ENCODE measurements at places on chromosomes 6 and 20. TPM values are rescaled to one million over a fixed set of nuclear protein-coding genes. Genes with fewer than 3 reads are reported as not detected.

CCM2L gene
- 1.7 TPM for total RNA-seq

HSD17B8 gene
- total RNA-seq, result 34.3 TPM

RNF182 gene
- not detected for total RNA-seq

B3GALT4 gene
- total RNA-seq, result 44.2 TPM

DNA sequence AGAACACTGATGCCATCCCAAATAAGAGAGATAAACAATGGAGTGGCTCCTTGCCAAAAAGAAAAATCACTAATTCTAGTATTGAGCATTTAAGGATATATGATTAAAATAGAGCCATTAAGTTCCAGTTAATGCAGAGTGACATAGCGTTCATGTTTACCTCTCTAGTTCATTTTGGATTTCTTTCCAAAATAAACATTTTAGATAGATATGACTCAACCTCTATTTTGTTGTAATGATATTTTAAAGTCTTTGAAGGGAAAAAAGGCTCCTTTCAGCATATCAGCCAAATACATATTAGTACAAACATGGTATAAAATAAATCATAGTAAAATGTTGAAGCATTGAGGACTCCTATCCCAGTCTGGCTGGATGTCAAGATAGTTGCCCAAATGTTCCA lies 33.4 kb downstream of the RWDD2A start:
- H3K27me3 ChIP-seq, result no peaks in the 10 kb centered on the region
- no peak overlapping the region for H3K27ac ChIP-seq
- DNase-seq, result no peak
- no peaks in the 10 kb centered on the region for H3K36me3 ChIP-seq

DNA sequence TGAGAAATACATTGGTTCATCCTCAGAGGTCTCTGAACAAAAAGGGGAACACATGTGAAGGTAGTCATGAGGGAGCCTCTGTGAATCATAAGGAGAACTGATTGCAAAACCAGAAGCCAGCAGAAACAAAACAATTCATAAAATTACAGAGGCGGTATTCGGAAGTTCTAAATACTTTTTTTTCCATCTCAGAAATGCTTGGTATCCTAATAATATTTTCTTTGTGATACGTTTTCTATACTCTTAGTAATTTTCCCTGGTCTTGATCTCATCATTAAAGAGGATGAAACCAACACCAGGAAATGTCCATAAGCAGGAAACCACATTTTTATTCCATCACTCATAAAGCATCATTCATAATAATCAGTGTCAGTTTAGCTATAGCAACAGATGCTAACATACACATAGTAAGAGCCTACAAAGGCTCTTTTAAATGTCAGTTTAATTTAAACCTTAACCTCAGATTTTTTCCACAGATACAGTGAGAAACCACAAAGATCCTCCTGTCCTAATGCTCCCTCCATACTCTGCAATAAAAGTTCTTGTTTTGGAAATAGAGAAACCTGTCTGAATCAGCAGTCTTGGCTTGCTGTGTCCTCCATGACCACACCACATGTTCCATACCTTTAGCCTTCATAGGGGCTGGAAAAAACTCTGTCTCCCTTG lies 29.2 kb downstream of the SGK1 start:
- no peaks in the 10 kb centered on the region for H3K36me3 ChIP-seq
- no peak for DNase-seq
- H3K27me3 ChIP-seq, result no peaks in the 10 kb centered on the region

DNA sequence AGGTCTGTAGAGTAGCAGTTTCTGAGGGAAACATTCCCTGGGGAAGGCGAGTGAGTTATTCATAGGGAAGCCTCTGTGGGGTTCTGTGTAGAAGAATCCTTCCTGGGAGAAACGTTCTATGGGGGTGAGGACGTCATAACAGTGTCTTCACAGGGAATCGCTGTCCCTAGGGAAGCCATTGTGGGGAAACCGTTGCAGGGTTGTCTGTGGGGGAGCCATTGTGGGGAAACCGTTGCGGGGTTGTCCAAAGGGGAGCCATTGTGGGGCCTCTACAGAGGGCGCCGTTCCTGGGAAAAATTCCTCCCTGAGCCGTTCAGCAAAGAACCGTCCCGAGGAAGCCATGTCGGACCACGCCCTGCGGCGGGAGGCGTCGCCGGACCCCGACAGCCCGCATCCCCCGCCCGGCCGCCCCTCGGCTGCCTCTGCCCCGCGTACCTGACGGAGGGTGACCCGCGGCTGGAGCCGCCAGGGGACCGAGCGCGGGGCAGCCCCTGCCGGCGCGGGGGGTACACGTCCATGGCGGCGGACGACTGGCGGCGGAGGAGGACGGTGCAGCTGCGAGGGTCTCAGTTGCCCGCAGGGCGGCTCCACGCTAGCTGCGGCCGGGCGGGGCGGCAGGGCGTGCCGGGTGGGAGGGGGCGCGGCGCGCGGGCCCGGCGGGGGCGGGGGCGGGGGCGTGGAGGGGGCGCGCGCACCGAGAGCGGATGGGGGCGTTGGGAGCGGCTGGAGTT lies at the start of gene DNAAF9:
DNAAF9 (minus strand) TSS at position 630 of the 731 bp plus-strand sequence; CDS start at position 518, 112 bp downstream.
- peak; percentile 21 for DNase-seq
- no peaks in the 10 kb centered on the region for H3K36me3 ChIP-seq
- peaks cover 50% of the 10 kb centered on the region for H3K27me3 ChIP-seq
- H3K4me1 ChIP-seq, result peaks cover 11% of the 10 kb centered on the region
- peak within 1 kb of the TSS; percentile 70 for H3K4me3 ChIP-seq

GRCh38 chr20:36248836-36249235 lies 12.6 kb downstream of the AAR2 start:
- no peaks in the 10 kb centered on the region for H3K4me1 ChIP-seq
- H3K36me3 ChIP-seq, result peaks cover 41% of the 10 kb centered on the region
- H3K27me3 ChIP-seq, result no peaks in the 10 kb centered on the region

DNA sequence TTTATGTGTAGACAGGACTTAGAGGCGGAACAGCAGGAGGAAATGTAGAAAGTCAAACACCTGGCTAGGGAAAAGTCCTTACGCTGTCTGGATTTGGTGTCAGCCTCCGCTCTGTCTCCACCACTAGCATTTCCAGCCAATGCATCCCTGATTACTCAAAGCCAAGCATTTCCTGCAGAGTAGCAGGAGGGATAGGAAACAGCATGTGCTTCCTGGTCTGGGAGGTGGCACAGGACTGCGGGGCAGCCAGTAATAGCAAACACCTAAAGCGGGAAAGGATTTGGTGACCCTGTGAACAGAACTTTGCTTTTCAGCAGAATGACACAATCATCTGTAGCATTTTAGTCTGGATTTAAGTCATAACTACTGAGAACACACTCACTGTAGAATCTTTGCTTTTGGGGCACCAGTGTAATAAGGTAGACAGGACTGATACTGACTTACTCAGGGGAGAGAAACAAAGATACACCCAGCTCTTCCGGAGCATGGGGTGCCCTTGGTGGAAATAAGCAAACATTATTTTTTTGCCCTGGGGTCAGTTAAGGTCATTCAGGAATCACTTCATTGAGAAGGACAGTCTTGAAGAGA lies 133.3 kb upstream of the AHI1 start:
- DNase-seq, result no peak
- no peak overlapping the region for H3K4me3 ChIP-seq
- no peak overlapping the region for H3K27ac ChIP-seq
- no peaks in the 10 kb centered on the region for H3K27me3 ChIP-seq
- no peaks in the 10 kb centered on the region for H3K4me1 ChIP-seq
- H3K36me3 ChIP-seq, result no peaks in the 10 kb centered on the region

GRCh38 chr6:161300823-161301222 lies 27.0 kb upstream of the AGPAT4 start:
- DNase-seq, result no peak
- H3K27me3 ChIP-seq, result no peaks in the 10 kb centered on the region
- H3K27ac ChIP-seq, result no peak overlapping the region
- peaks cover 3% of the 10 kb centered on the region for H3K4me1 ChIP-seq
- no peak overlapping the region for H3K4me3 ChIP-seq

DNA sequence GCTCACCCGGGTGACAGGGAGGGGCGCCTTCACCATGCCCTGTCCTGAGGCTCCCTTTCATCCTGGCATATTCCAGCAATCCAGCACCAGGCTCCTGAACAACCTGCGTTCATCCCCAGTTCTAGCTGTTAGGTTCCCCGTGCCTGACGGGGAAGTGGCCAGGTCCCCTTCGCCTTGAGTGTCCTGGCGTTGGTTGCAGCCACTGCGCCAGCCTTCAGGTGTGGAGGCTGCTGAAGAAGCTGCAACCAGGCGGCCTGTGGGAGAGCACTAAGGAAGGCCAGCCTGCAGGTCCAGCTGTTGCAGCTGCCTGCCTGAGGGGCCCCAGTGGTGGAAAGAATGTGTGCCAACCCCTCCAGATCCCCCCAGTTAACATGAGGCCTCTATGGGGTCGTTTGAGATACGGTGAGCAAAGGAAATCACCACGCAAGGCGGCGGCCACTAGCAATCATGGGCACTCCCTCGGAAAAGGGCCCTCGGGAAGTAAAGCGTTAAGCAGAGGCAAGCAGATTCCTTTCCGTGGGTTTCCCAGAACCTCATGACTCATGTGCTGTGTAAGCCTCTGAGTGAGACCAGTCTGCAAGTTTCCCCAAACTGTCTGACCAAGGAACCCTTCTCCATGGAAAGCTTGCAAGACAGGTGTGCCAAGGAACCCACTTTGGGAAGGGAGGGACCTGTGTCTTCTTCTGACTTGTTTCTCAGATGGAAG lies 320.8 kb downstream of the TAF4 start:
- H3K36me3 ChIP-seq, result no peaks in the 10 kb centered on the region
- no peak for DNase-seq
- no peak overlapping the region for H3K4me3 ChIP-seq
- H3K4me1 ChIP-seq, result no peaks in the 10 kb centered on the region
- no peaks in the 10 kb centered on the region for H3K27me3 ChIP-seq
- H3K27ac ChIP-seq, result no peak overlapping the region

GRCh38 chr6:156557251-156557910 lies 219.8 kb upstream of the ARID1B start:
- no peaks in the 10 kb centered on the region for H3K27me3 ChIP-seq
- H3K4me1 ChIP-seq, result no peaks in the 10 kb centered on the region
- H3K4me3 ChIP-seq, result no peak overlapping the region
- H3K27ac ChIP-seq, result no peak overlapping the region

- peaks cover 29% of the 10 kb centered on the region for H3K4me1 ChIP-seq
- DNase-seq, result peak; percentile 62
- H3K27ac ChIP-seq, result peak overlapping the region; percentile 100
- no peaks in the 10 kb centered on the region for H3K36me3 ChIP-seq
These were observed 516 bp downstream of the GTPBP2 start for GRCh38 chr6:43628393-43629103.

GRCh38 chr6:32738126-32738525 lies 3.1 kb upstream of the HLA-DQA2 start:
- no peak for DNase-seq
- peaks cover 18% of the 10 kb centered on the region for H3K27me3 ChIP-seq
- no peak overlapping the region for H3K27ac ChIP-seq
- H3K4me3 ChIP-seq, result no peak overlapping the region
- H3K36me3 ChIP-seq, result no peaks in the 10 kb centered on the region
- H3K4me1 ChIP-seq, result no peaks in the 10 kb centered on the region

DNA sequence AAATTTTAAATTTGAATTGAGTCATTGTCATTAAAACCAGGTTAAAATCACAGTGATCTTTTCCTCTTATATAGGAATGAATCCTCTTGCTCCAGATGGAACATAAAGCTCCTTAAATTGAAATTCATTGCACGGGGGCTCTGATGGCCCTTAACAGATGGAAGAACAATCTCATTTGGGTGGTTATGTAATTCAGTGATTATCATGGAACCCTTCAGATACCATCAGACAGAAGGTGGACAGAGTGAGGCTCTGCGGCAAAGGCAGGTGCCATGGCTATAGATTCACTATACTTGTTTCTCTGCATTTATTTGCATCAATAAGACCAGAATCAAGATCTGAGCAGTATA lies 17.8 kb upstream of the RNF182 start:
- no peak for DNase-seq
- no peak overlapping the region for H3K27ac ChIP-seq
- no peaks in the 10 kb centered on the region for H3K4me1 ChIP-seq
- peaks cover 44% of the 10 kb centered on the region for H3K27me3 ChIP-seq

GRCh38 chr20:17026346-17026745 lies 200.5 kb upstream of the PCSK2 start:
- no peak for DNase-seq
- no peak overlapping the region for H3K4me3 ChIP-seq
- no peaks in the 10 kb centered on the region for H3K4me1 ChIP-seq
- no peaks in the 10 kb centered on the region for H3K27me3 ChIP-seq
- no peaks in the 10 kb centered on the region for H3K36me3 ChIP-seq

DNA sequence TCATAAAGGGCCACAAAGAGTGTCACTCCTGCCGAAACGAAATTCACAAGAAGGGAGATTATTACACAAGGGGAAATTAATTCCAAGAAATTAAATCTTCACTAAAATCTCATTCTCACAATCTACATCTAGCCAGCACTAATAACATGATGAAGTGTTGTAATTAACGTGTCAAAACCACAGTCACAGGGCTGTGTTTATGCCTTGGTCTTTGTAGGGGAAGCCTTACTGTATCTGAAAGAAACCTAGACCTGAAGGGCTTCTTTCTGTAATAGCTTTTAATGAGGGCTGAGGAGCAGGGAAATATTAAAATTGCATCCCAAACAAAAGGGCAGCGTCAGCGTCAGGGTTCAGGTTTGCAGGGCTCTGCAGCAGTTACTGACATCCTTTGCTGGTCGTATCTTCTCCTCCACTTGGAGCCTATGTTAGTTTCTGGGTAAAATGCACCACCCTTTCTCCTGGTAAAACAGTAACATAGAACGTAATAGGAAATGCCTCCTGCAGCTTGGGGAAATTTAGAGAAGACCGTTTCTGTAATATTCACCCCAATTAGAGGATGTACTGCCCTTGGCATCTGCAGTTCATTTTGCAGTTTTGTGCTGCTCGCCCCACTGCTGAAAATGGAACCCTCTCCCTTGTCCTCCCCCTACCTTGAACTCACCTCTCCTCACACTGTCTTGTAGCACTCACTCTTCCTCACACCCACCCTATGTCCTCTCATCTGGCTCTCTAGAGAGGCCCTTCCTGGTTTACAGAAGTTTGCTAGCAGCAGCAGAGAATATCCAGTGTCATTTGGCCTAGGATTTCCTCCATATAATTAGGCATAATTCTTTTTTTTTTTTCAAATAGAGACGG lies 109.0 kb upstream of the TRAF3IP2 start:
- H3K27ac ChIP-seq, result no peak overlapping the region
- no peaks in the 10 kb centered on the region for H3K27me3 ChIP-seq
- DNase-seq, result no peak
- no peak overlapping the region for H3K4me3 ChIP-seq
- peaks cover 17% of the 10 kb centered on the region for H3K4me1 ChIP-seq

GRCh38 chr6:127807806-127808517 lies 92.9 kb downstream of the THEMIS start:
- H3K27ac ChIP-seq, result no peak overlapping the region
- DNase-seq, result no peak
- no peaks in the 10 kb centered on the region for H3K4me1 ChIP-seq
- no peak overlapping the region for H3K4me3 ChIP-seq

DNA sequence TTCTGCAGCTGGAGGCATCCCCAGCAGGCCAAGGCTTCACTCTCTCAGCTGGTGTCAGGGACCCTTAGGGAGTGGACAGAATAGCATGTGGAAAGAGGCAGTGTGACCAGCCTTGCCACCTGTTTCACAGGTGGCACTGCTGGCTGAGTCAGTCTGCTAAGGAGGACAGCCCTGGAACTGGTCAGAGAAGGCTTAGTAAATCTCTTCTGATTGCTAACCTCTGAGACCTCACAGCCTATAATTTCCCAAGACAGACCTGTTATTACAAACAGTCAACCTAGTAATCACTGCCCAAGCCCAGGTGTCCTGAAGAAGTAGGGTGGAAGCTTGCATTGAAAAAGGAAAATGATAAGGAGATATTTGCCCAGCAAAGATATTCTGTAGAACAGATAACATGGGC lies 26.4 kb upstream of the PAQR8 start:
- no peaks in the 10 kb centered on the region for H3K27me3 ChIP-seq
- no peaks in the 10 kb centered on the region for H3K4me1 ChIP-seq
- no peak overlapping the region for H3K4me3 ChIP-seq
- H3K27ac ChIP-seq, result no peak overlapping the region
- H3K36me3 ChIP-seq, result no peaks in the 10 kb centered on the region
- no peak for DNase-seq
